Activated CD4-positive, alpha-beta memory T cell treated with anti-CD3 and anti-CD28 coated beads, Interleukin-2, amount 10 ng/mL, durations not matched to agents 7 days and 5 days (primary cell): ENCODE measurements at places on chromosomes 5 and 9. TPM values are rescaled to one million over a fixed set of nuclear protein-coding genes. Genes with fewer than 3 reads are reported as not detected.

DNA sequence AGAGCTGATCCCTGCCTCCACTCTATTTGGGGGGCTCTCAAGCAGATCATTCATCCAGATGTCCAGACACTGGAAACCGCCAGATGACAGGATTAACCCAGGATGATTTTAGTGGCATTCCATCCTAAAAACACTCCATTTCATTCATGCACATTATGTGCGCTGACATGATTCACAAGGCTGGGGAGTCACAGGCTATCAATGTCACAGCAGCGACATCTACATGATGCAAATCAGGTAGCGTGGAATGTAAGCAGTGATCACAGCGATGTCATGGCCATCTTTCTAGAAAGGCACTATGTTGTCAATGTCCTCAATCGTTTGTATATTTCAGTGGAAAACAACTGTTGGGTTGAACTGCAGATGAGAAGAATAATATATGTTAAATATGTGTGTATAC lies 331.5 kb upstream of the MSX2 start:
- no peak for DNase-seq

DNA sequence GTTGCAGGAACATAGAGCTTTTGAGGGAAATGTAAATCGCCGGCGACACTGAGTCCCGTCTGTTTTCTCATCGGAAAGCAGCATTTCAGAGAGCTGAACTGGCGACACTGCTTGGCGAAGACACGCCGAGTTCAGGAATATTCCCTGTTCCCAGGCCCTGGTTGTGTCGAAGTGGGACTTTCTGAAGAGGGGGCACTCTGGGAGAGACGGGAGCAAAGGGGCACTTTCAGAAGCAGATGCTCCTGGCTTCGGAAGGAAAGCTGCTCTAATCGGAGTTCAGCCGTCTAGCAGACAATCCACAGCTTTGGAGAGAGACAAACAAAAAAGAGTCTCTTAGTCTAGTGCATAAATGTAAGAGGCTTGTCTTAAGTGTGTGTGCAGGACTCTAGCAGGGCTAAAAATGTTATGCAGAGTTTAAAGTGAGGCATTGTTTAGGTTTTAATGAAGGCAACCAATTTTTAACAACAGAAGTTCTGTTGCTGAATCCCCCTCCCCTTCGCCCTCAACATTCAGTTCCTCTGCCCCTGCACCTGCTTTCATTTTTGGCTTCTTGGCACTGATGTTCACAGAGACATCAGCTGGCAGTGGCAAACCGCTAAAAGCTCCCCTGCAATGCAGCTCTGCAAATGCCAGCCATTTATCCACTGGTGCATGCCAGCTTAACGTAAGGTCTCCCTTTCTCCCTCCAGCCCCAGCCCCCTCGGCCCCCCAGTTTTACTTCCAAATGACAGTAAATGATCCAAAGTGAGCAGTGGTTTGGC lies 289.5 kb upstream of the MPDZ start:
- DNase-seq, result no peak

DNA sequence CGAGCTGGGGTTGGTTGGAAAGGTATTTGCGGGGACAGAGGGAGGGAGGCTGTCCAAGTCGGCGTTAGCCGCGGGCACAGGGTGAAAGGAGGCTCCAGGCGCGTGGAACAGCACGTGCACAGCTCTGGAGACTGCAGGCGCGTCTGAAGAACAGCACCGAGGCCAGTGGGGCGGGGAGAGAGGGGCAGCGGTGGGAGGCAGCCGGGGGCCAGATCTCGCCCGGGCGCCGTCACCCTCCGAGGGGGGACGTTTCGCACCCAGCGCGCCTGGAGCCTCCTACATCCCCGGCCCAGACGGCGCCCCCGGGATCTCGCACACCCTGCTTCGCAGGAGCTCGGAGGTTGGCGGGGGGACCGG lies 79.6 kb downstream of the NTNG2 start:
- no peak for DNase-seq

GRCh38 chr5:135822959-135823358 lies 11.5 kb upstream of the SLC25A48 start:
- no peak for DNase-seq

GRCh38 chr5:166845044-166845443 lies 1446.4 kb upstream of the WWC1 start:
- no peak for DNase-seq

DNA sequence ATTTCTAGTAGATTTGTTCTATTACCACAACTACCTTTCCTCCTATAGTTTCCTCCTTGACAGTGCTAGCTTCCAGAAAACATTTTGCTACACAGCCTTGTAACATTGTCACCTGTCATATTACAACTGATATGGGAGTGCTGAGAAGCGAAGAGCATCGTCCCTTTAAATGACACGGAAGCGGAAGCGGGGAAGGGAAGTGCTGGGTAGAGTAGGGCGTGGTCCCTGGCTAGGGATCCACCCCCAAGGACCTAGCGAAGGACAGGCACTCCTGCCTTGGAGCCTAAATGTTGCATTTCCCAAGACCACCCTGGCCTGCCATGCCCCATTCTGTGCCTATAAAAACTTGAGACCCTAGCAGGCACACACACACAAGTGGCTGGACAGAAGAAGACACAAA lies 57.4 kb upstream of the RANBP6 start:
- DNase-seq, result no peak

GRCh38 chr5:41057231-41057630 lies 13.9 kb downstream of the MROH2B start:
- no peak for DNase-seq

DNA sequence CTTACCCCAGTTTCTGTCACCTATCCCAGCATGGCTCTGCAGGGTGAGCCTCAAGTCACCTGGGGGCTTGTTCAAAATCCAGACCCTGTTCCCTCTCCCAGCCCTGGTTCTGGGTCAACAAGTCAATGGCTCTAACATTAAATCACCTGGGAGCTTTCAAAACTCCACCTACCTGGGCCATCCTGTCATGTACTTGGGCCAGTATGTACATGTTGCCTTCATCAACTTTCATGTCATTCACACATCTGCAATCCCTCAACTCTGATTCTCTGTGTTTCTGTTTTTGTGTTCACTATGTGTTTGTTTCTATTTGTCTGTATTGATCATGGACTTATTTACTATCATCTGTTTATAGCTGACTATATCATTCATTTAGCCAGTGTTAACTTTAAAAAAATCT lies 2.1 kb upstream of the SH3GLB2 start:
- DNase-seq, result no peak

Gene FSTL4
- not detected for total RNA-seq

Gene EPB41L4B
- total RNA-seq, result 0.08 TPM
